ENCODE measurements at places on chromosomes 5 and 9. TPM values are rescaled to one million over a fixed set of nuclear protein-coding genes. Genes with fewer than 3 reads are reported as not detected.
A peak's percentile ranks its signal among the peaks of the same experiment; 100 is the strongest.

GRCh38 chr5:154115291-154115690, 75.2 kb upstream of the GALNT10 start:
- DNase-seq = no peak

GRCh38 chr5:88882276-88883038, 527 bp downstream of the MEF2C start:
- peak; percentile 51 for DNase-seq

DNA sequence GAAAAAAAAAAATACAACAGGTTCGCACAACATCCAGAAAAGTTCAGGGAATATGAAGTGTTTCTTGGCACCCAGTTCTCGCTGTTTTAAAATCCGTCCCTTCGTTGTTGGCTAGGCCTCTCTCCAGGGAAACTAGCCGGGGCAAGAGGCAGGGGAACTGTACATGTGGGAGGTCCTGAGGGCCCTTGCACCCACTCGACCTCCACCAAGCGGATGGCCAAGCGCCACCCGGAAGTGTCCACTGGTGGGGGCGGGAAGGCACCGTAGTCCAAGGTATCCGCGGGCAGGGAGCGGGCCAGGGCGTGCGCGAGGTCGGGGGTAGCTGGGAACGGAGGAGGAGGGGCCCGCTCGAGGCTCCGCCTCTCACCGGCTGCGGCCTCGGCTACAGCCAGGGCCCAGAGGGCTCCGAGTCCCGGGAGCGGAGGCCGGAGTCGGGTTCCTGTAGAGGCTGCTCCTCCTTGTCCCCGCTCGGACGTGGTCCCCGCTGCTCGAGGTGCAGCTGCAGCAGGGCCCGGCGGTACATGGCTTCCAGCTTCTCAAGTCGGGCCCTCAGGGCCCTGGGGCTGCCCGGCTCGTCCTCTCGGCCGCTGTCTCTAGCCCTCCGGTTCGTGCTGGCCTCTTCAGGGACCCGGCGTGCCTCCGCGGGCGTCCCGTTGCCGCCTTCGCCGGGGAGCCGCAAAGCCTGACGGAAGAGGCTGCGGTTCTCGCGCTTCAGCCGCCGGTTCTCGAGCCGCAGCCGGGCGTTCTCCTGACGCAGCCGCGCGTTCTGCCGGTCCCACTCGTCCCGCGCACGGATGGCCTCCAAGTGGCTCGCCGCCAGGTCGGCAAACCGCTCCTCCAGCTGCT, 720 bp downstream of the TUSC1 start:
- peak; percentile 85 for DNase-seq

GCNT4 gene
- total RNA-seq = 15.2 TPM

- no peak for DNase-seq
Observed at GRCh38 chr9:34573599-34574325, 15.8 kb downstream of the CNTFR start.

- peak; percentile 95 for DNase-seq
Observed at GRCh38 chr9:128072144-128073021, 4.4 kb downstream of the SLC25A25 start.

CDC25C gene
- 2.2 TPM for total RNA-seq

GRCh38 chr5:153797484-153797883, 241.2 kb downstream of the FAM114A2 start:
- no peak for DNase-seq

LHX3 gene
- 0.24 TPM for total RNA-seq

GRCh38 chr9:129889941-129890717, 54.9 kb downstream of the USP20 start:
- DNase-seq = no peak

GRCh38 chr9:4997631-4998030, 12.6 kb downstream of the JAK2 start:
- no peak for DNase-seq

DNA sequence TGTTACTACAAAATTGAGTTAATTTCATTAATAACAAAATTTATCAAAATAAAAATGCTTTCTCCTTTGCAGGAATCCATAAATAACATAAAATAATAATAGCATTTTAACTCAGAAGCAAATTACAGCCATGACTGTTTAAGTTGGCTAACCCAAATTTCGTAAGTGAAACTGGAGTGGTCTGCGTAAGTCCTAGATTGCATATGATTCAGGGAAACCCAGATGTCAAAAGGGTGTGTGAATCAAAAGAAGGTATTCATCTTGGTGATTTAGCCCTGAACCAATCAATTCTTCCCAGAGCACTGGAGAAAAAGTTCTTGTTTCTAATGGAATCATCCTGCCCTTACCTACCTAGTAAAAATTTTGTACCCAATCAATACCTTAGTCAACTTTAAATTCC, 547.6 kb downstream of the RAB3C start:
- no peak for DNase-seq

LCP2 gene
- total RNA-seq = 9.9 TPM

GRCh38 chr9:92659601-92660000, 10.3 kb downstream of the IPPK start:
- DNase-seq = no peak

DNA sequence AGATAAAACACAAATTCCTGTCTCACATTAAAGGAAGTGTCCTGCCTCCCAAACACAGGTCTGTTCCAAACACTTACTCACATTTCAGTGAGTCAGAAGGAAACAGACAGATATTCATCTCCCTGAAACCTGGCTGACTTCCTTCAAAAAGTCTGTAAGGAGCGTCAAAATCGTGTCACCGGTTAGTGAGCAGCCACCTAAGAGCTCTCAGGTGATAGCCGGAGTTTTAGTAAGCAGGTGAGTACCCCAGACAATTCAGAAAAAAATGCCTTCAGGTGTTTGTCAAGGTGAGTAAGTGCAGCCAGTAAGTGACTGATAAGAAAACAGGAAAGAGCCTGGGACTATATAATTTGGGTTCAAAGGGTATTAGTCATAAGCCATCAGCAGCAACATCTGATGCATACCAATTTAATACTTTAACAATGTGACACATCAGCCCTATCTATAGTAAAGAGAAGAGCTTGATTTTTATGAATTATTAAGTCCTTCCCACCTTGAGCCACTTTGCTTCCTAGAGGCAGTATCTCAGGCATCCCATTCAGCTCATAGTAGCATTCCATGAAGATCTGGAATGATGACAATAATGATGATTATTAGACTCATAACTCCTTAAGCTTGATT, 1.3 kb upstream of the ITGA2 start:
- DNase-seq = peak; percentile 20

DNA sequence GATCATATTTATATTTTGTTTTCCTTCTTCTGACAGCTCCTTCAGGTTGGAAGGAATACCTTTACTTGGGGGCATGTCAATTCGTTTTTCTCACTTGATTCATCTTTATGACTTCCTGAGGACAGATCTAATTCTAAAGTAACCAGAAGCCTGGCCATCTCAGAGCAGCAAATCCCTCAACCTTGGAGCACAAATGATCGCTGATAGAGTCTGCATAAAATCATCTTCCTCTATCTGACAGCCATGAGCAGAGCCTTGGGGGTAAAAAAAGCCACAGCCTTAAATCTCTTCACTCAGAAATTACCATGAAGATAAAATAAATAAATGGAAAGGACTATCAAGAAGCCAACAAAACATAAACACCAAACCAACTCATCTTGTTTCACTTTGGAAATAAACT, 325.8 kb downstream of the PRR16 start:
- DNase-seq = peak; percentile 26

GRCh38 chr9:124273427-124274160, 15.8 kb downstream of the NEK6 start:
- DNase-seq = no peak

- DNase-seq = no peak
Observed at GRCh38 chr9:20335668-20336332, 286.5 kb downstream of the MLLT3 start.

PCDHGA5 gene
- total RNA-seq = 1.9 TPM

DNA sequence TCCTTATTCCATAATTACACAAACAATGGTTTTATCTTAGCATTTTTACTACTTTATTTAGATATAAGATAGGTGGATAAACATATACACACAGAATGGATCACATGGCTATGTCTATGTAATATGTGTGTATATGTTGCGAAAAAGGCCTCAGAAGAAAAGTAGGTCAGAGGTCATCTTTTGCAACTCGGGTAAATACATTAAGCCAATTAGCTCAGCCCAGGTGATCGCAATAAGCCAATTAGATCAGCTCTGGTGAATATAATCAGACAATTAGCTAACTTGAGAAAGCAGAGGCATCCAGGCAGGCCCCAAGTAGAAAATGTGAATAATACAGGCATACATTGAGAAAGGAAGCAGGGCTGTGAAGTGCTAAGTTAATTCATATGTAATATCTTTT, 24.3 kb downstream of the SLCO4C1 start:
- DNase-seq = no peak

DNA sequence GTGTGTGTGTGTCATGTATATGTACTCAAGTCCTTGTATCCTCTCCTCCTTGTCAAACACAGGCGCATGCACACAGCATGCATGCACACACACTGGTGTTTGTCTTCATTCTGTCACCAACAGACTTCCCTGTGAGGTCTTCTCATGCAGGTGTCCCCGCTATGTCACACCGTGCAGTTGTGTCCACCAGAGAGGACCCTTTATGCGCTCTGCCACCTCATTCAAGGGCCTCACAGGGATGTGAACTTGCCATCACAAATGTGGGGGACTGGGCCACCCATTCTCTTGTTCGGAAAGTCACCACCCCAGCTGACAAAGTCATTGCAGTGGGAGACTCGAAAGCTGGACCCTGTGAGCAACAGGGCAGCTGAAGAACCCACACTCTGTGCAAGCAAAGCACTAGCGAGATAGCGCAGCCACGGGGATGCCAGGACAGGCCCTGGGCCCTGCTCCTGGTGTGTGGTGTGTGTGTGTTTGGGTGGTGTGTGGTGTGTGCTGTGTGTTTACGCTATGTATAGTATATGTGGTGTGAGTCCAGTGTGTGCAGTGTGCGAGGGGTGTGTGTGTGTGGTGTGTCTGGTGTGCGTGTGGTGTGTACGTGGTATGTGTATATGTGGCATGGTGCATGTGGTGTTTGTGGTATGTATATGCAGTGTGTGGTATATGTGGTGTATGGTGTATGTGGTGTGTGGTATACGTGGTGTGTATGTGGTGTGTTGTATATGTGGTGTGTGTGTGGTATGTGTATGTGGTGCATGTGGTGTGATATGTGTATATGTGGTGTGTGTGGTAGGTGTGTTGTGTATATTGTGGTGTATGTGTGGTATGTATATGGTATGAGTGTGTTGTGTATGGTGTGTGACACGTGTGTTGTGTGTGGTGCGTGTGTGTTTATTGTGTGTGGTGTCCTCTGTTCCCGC, 30.9 kb upstream of the NXNL2 start:
- DNase-seq = no peak

DNA sequence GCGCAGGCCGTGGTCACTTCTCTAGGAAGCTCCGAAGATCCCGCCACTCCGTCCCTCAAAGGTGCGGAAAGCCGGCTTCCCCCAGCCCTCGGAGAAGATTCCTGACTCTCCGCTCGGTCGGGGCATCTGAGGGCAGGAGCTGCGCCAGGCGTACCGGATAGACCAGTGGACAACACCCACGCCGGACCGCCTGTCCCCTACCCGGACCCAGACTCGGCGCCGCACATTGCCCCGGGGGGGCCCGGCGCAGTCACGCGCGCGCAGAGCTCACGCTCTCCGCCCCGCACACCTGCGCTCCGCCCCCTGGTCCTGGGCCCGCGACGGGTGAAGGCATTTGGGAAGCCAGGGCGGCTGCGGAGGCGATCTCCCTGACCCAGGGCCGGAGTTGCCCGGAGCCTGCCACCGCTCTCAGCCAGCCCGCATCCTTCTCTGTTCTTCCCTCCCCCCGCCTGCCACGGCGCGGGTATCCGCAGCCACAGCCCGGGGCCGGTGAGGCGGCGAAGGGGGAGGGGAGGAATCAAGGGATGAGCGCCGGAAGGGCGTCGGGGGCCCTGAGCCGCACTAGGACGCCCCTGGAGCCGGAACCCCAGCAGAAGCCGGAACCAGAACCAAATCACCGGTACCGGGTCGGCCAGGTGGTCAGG, 448 bp downstream of the RELL2 start:
- DNase-seq = no peak

DNA sequence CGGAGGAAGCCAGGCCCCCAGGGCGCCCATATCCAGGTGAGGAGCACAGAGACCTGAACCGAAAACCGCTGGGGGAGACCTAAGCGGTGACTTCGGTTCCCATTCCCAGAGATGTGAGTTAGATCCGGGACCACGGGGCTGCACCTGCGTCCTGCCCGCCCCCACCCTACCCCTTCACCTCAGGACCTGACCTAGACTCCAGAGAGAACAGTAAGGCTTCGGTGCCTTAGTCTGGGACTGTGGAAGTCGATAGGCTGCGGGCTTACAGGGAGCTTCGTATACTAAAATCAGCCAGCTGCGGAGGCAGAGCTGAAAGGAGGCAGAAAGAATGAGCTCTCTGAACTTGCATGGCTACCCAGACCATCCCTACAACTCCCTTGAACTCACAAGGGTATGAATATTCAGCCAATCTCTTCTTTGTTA, 518 bp upstream of the FAM13B start:
- no peak for DNase-seq

CLINT1 gene
- 69.3 TPM for total RNA-seq

DNA sequence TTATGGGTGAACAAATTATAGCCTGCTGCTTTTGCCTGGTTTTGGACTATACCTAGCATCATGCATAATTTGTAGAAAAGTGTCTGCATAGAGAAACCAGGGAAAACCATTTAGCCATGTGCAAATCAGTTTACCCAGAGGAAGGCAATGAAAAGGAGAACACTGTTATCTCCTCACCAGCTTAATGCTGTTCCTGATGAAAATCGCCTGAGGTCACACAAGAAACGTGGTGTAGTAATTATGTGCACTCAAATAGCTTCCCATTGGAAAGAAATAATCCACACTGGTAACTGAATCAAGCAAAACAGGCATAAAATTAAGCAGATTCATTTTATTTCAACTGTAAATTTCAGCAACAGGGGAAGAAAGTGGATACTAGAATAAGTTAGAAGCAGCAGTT, 51.7 kb upstream of the FAM240B start:
- DNase-seq = no peak

All from umbilical cord (tissue), 2 donors.